ENCODE measurements at places on chromosomes 2 and 18.

DNA sequence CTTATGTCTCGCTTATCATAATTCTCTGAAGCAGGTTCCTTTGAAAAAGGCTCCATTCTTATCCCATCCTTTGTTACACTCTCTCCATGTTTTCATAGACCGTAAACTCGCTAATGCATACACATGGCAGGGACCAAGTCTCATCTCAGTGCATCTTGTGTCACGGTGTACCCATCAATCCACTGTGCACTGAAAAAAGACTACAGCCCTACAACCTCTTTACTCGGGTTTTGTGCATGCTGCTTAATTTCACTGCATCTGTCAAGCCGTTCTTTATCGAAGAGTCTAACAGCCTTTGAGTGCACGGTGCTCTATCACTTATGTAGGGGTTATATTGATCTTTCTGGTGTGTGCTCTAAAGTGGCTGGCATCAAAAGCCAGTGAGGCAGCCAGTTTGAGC is 302.9 kb upstream of the ERBB4 start:
- DNase-seq: no peak

- no peak for DNase-seq
Measured at GRCh38 chr2:98578231-98578630, 30.1 kb downstream of the COA5 start.

DNA sequence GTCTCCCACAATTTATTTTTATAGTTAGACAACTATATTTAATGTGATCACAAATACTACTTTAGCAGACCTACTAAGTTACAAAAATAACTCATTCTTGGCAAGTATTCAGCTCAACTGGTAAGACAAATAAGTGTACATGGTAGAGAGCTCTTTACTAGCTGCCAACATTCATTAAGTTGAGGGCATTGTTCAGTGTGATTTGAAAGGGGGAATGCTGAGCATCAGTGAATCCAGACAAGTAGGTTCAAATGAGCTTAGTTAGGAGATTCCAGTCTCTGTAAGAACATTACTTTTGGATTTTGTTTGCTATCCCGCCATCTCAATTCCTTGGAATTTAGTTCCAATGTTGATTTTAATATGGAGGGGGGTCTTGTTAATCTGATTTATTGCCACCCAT is 187.3 kb upstream of the LYPD1 start:
- DNase-seq: no peak

DNA sequence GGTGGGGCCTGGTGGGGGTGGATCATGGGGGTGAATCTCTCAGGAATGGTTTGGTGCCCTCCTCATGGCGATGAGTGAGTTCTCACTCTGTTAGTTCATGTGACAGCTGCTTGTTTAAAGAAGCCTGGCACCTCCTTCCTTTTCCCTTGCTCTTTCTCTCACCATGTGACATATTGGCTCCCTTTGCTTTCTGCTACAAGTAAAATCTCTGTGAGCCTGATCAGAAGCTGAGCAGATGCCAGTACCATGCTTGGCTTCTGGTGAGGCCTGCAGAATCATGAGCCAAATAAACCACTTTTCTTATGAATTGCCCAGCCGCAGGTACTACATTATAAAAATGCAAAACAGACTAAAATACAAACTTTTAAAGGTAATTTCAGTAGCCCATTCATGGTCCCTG is 73.4 kb upstream of the TEX51 start:
- no peak for DNase-seq
